Vein endothelial cell (primary cell): ENCODE measurements at places on chromosomes 3 and 15. TPM values are rescaled to one million over a fixed set of nuclear protein-coding genes. Genes with fewer than 3 reads are reported as not detected.

The ZNF774 gene
- 0.98 and 1.4 TPM in 2 replicates for total RNA-seq

The CDCP1 gene
- 0.96 and 0.98 TPM in 2 replicates for total RNA-seq

The GOLGA8O gene
- total RNA-seq = 0.67 TPM in 1 of 2 replicates, not detected in the other

The UCN2 gene
- total RNA-seq = not detected in 2 replicates

The SI gene
- total RNA-seq = not detected in 2 replicates

The EPM2AIP1 gene
- total RNA-seq = 14.0 and 18.8 TPM in 2 replicates

The C15orf62 gene
- total RNA-seq = 0.65 and 1.4 TPM in 2 replicates

The EDEM1 gene
- total RNA-seq = 37.9 and 42.8 TPM in 2 replicates

The FAM81A gene
- total RNA-seq = 0.19 TPM in 1 of 2 replicates, not detected in the other

The PLA2G4F gene
- not detected in 2 replicates for total RNA-seq

The CHRD gene
- under 0.01 and 0.19 TPM in 2 replicates for total RNA-seq

The GOLGA6B gene
- total RNA-seq = not detected in 2 replicates

The ACSBG1 gene
- under 0.01 TPM in 1 of 2 replicates, not detected in the other for total RNA-seq

The DNAJA4 gene
- 3.6 and 3.7 TPM in 2 replicates for total RNA-seq

The PLA2G4D gene
- total RNA-seq = not detected in 2 replicates

The TLR9 gene
- under 0.01 TPM in 1 of 2 replicates, not detected in the other for total RNA-seq

The RNF7 gene
- 67.0 and 94.1 TPM in 2 replicates for total RNA-seq

The CCDC66 gene
- 16.7 and 19.7 TPM in 2 replicates for total RNA-seq

The OR4F6 gene
- not detected in 2 replicates for total RNA-seq

The TM4SF18 gene
- total RNA-seq = 91.5 and 264 TPM in 2 replicates

The ARL14 gene
- 0.29 TPM in 1 of 2 replicates, not detected in the other for total RNA-seq

The FSIP1 gene
- 0.98 and 1.3 TPM in 2 replicates for total RNA-seq

The KIF23 gene
- 14.0 and 37.2 TPM in 2 replicates for total RNA-seq

The ARGFX gene
- total RNA-seq = not detected in 2 replicates

The SPSB4 gene
- not detected in 2 replicates for total RNA-seq

The TPRG1 gene
- total RNA-seq = 0.38 and 0.98 TPM in 2 replicates

The STAG1 gene
- total RNA-seq = 25.8 and 38.0 TPM in 2 replicates

The FETUB gene
- total RNA-seq = not detected in 2 replicates

The RAB5A gene
- 119 and 131 TPM in 2 replicates for total RNA-seq

The ANKRD63 gene
- not detected in 2 replicates for total RNA-seq

The HRH1 gene
- 13.5 and 16.7 TPM in 2 replicates for total RNA-seq

The CLEC3B gene
- total RNA-seq = 1.4 and 2.6 TPM in 2 replicates

The EPHA3 gene
- under 0.01 TPM in 1 of 2 replicates, not detected in the other for total RNA-seq

The KBTBD12 gene
- total RNA-seq = not detected in 2 replicates

The TMEM266 gene
- total RNA-seq = under 0.01 TPM in 1 of 2 replicates, not detected in the other

The RETNLB gene
- not detected in 2 replicates for total RNA-seq

The CD200R1 gene
- not detected in 2 replicates for total RNA-seq

The NEO1 gene
- total RNA-seq = under 0.01 and 0.38 TPM in 2 replicates

The IL17RB gene
- total RNA-seq = not detected in 2 replicates

The CALML4 gene
- total RNA-seq = 2.0 and 3.2 TPM in 2 replicates

The C3orf80 gene
- 0.33 TPM in 1 of 2 replicates, not detected in the other for total RNA-seq

The TLE3 gene
- 44.6 and 58.8 TPM in 2 replicates for total RNA-seq

The TMIE gene
- under 0.01 TPM in 1 of 2 replicates, not detected in the other for total RNA-seq

The SLC9A9 gene
- 0.98 and 1.4 TPM in 2 replicates for total RNA-seq

The TRPC1 gene
- 8.1 and 10.1 TPM in 2 replicates for total RNA-seq

The BCHE gene
- 3.8 and 11.1 TPM in 2 replicates for total RNA-seq

The WDR93 gene
- 0.10 TPM in 1 of 2 replicates, not detected in the other for total RNA-seq

The ILDR1 gene
- total RNA-seq = not detected in 2 replicates

The FBXW12 gene
- not detected in 2 replicates for total RNA-seq

The LARP6 gene
- 12.1 and 14.7 TPM in 2 replicates for total RNA-seq

The GPR62 gene
- under 0.01 and 0.10 TPM in 2 replicates for total RNA-seq

The SLC22A14 gene
- total RNA-seq = 0.10 TPM in 1 of 2 replicates, not detected in the other

The RTP4 gene
- total RNA-seq = 0.86 and 2.0 TPM in 2 replicates

The LIPH gene
- not detected in 2 replicates for total RNA-seq
